ENCODE measurements at places on chromosomes 1 and 21. TPM values are rescaled to one million over a fixed set of nuclear protein-coding genes. Genes with fewer than 3 reads are reported as not detected.
A peak's percentile ranks its signal among the peaks of the same experiment; 100 is the strongest.

The FOXO6 gene
- 0.83 TPM for polyA plus RNA-seq

The PRAMEF1 gene
- not detected for polyA plus RNA-seq

The SYCP1 gene
- polyA plus RNA-seq = not detected

- DNase-seq = peak; percentile 75
Observed at GRCh38 chr1:117655220-117655577, 49.4 kb downstream of the TENT5C start.

DNA sequence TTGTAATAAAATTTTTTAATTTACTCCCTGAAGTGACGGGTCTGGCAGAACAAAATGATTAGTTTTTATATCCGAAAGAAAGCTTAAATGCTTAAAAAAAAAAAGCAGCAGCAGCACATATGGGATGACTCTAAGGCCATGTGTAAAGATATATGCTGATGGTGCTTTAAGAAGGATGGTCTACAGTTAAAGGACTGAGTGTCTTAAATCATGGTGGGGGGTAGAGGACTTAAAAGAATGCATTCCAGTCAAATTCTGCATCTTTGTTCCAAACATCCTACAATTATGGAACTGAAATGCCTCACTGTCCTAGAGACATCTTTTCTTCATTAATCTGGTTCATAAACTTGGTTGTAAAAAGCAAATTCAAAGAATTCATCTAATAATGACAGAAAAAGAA lies 7.0 kb downstream of the KDM5B start:
- no peak for DNase-seq

GRCh38 chr21:41765973-41766882 lies 624 bp downstream of the RIPK4 start:
- DNase-seq = peak; percentile 57

GRCh38 chr1:175198332-175198731 lies 5.8 kb upstream of the KIAA0040 start:
- DNase-seq = no peak

The GPR61 gene
- 0.12 TPM for polyA plus RNA-seq

- no peak for DNase-seq
Observed at GRCh38 chr21:26112127-26112742, 58.3 kb downstream of the APP start.

GRCh38 chr1:235702412-235702811 lies 52.8 kb upstream of the GNG4 start:
- no peak for DNase-seq

DNA sequence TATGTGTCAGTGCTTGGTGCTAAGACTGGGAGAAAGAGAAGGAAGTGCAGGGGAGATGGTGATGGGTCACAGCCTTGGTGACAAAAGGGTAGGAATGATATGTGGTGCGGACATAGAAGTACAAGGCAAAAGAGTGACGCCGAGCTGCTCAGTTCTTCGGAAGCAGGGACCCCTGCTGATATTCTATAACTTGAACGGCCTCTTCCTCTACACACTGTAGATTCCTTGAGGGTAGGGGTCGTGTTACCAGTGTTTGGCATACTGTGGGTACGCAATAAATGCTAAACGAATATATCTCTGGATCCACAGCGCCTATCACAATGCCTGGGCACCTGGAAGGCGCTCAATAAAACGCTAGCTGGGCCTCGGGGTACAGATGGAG lies 488 bp downstream of the DBT start:
- DNase-seq = no peak

- peak; percentile 49 for DNase-seq
Observed at GRCh38 chr1:229408458-229409037, 25.3 kb downstream of the ACTA1 start.

- no peak for DNase-seq
Observed at GRCh38 chr1:69438056-69438795, 129.5 kb upstream of the LRRC7 start.

GRCh38 chr1:50610563-50610962 lies 187.3 kb upstream of the DMRTA2 start:
- DNase-seq = no peak

The GJA8 gene
- polyA plus RNA-seq = not detected

- no peak for DNase-seq
Observed at GRCh38 chr1:87030740-87031690, 116.6 kb downstream of the HS2ST1 start.

Measured in stomach (tissue), 19 donors.